M059J (cell line): ENCODE measurements at places on chromosomes 11 and 22. TPM values are rescaled to one million over a fixed set of nuclear protein-coding genes. Genes with fewer than 3 reads are reported as not detected.

The OR52E8 gene
- not detected in 2 replicates for total RNA-seq

The RBMXL2 gene
- total RNA-seq: not detected in 2 replicates

The HBG1 gene
- not detected in 2 replicates for total RNA-seq

The CD3G gene
- total RNA-seq: not detected in 2 replicates
